ENCODE measurements at places on chromosomes 12 and 14.

DNA sequence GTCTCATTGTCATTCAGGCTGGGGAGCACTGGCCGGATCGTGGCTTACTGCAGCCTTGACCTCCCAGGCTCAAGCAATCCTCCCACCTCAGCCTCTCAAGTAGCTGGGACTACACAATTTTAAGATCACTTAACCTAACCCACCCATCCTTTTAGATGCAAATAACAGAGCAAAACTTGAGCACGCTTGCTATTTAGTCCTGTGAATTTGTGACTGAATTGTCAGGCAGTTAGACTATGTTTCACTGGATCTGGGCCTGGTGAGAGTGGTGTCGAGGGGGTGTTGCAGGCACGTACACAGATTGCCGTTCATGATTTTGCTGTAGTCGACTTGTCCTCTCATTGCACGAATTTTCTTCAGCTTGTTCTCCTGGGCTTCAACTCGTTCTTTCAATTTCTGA lies 38.2 kb downstream of the ZFYVE21 start:
- no peak for DNase-seq

GRCh38 chr12:132543298-132544079 lies 53.5 kb downstream of the FBRSL1 start:
- no peak for DNase-seq

- DNase-seq: no peak
These were observed 366.7 kb downstream of the DUSP6 start for GRCh38 chr12:88985631-88986030.

DNA sequence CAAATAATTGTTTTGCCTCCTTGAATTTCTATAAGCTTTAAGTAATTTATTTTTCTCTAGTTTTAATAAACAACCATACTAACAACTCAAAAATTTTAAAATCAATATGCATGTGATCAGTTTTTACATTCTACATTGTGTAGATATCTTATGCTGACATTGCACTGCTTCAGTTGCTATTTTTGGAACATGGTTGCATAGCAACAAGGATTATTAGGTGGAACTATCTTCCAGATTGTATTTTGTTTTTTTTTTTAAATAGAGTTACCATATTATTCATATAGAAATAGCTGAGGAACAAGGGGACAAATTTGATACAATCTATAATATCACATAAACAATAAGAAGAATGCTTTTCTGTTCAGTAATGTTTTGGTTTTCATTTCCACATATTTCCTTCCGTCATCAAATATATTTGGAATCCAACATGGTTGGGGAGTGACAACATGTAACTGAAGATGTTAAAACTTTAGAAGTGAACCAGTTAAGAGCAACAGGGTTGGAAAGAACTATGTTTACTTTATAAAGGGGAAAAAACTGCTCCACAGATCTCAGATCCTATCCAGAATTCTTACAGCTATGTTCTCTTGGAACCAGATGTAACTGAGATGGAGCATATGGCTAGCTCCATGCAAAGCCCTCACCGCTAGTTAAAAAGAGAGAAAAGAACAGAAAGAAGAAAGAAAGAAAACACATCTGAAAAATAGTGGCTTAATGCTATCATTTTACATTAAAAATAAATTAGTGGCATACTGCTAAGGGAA lies 235.5 kb downstream of the NELL2 start:
- DNase-seq: no peak

- no peak for DNase-seq
These were observed 106.1 kb downstream of the PRICKLE1 start for GRCh38 chr12:42483521-42483790.

- no peak for DNase-seq
These were observed 37.3 kb upstream of the ZDHHC17 start for GRCh38 chr12:76726626-76727025.
